CD4-positive, alpha-beta T cell treated with Interleukin-1 beta for 1 hour (primary cell): ENCODE measurements at places on chromosomes 1 and 21.

GRCh38 chr21:28916150-28916893, 76.4 kb downstream of the LTN1 start:
- no peak for DNase-seq

GRCh38 chr1:66685265-66685664, 67.0 kb upstream of the DYNLT5 start:
- no peak for DNase-seq

- peak; percentile 9 for DNase-seq
Observed at GRCh38 chr1:91282695-91283420, 121.8 kb downstream of the HFM1 start.

DNA sequence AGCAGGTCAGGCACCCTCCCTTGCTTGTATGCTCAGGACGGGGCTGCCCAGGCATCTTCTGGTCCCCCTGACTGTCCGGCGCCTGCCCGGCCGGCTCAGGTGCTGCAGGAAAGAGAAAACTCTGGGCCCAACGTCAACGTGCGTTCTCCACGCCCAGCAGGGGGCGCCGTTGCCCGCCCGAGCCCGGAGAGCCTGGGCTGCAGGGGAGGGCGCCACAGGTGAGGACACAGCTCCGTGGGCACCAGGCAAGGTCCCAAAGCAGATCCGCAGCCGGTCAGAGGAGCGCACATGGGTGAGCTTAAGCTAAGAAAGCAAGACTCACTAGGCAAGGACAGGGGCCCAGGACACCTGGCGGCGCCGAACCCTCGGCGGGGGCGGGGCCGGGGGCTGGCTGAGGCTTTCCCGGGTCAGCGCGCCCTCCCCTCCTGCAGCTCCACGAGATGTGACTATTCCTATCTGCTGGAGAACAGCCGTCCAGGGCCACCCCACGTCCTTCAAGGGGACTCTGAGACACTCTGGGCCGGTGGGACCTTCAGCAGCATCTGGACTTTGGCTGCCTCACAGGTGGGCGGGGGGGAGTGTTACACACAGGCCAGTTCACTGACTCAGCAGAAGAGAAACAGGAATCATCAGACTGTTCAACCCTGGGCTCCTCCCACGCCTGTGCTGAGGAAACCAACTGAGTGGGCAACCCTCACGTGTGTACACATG, 29.3 kb downstream of the KRTAP10-1 start:
- DNase-seq = peak; percentile 82

GRCh38 chr1:218565377-218565776, 220.2 kb downstream of the TGFB2 start:
- DNase-seq = no peak

DNA sequence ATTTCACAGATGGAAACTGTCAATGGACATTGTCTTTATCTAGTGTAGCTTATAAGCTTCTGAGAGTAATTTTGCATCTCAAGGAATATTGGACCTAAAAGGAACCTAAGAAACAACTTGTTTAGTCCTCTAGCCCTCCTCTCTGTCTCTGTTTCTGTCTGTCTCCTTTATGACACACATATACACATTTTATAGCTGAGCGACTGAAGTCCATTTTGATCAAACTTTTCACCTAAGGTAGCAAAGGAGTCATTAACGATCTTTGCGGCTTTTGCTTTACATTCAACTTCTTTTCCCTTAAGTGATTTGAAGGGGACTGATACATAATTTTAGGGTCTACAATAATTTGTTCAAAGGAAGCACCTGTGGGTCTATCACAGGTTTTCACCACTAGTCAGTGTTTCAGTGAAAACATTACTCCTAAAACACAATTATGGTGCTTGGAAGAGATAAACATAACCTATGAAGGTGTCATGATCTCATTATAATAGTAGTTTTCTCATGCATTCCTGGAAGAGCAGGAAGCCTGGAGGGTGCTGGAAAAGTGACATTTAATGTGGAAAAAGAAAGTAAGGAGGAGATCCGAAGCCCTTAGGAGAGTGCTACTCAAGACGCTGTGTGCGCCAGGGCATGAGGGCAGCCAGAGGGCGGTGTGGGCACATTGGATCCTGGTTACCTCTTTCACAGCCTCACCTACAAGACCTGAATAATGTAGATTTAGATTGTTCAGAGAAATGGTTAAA, 248.6 kb downstream of the DNM3 start:
- peak; percentile 62 for DNase-seq
